ENCODE measurements at places on chromosomes 11 and 22.

DNA sequence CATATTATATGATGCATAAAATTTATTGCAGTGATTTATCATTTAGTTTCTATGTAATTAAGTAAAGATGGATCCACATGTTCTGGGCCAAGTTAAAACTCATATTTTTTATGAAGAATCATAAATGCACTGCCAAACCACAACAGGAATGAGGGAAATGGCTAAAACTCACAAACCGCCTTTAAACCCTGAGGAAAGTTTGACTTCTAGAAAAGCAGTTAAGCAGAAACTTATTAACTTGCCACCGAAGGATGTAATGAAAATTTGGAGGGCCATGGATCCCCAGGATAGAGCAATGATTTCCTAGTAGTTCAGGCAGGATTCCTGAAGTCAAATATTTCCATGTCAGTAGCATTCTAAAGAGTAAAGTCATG, 218.3 kb upstream of the CTSC start:
- no peak for DNase-seq

GRCh38 chr22:17742527-17742902, 31.8 kb downstream of the BID start:
- peak; percentile 80 for DNase-seq

DNA sequence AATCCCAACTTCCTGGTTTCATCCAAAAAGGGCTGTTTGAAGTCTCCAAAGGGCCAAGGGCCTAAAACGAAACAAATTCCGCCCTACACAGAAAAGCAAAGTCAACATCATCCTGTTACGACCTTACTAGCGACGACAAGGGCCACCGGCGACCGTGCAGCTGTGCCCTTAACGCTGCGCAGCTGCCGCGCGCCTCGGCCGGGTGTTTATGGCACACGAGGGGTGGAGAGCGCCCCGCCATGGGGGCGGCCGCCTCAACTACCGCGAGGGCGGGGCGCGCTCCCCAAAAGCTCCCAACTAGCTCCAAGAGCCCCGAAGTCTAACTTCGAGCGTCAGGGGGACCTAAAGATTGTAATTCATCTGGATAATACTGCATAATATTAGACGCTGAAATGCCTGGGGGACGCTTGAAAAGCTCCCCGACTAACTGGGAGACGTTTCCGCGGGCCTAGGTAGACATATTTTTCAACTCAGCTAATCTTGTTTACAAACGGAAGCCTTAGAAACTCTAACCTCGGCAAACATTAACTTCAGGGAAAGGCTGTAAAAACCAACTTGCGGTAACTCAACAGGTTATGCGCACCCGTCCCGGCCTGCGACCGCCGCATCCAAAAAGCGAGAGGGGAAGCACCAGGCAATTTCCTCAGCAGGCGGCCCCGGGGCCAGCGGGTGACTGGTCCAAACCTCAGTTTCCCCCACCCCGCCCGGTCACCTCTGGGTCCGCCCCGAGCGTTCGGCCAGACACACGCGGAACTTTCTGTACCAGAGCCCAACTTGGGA, 694 bp downstream of the TMEM123 start:
- DNase-seq, result peak; percentile 91

GRCh38 chr22:24181996-24182899, 961 bp downstream of the SUSD2 start:
- peak; percentile 50 for DNase-seq

- no peak for DNase-seq
These were observed 4.8 kb upstream of the IGF2 start for GRCh38 chr11:2143799-2144543.

DNA sequence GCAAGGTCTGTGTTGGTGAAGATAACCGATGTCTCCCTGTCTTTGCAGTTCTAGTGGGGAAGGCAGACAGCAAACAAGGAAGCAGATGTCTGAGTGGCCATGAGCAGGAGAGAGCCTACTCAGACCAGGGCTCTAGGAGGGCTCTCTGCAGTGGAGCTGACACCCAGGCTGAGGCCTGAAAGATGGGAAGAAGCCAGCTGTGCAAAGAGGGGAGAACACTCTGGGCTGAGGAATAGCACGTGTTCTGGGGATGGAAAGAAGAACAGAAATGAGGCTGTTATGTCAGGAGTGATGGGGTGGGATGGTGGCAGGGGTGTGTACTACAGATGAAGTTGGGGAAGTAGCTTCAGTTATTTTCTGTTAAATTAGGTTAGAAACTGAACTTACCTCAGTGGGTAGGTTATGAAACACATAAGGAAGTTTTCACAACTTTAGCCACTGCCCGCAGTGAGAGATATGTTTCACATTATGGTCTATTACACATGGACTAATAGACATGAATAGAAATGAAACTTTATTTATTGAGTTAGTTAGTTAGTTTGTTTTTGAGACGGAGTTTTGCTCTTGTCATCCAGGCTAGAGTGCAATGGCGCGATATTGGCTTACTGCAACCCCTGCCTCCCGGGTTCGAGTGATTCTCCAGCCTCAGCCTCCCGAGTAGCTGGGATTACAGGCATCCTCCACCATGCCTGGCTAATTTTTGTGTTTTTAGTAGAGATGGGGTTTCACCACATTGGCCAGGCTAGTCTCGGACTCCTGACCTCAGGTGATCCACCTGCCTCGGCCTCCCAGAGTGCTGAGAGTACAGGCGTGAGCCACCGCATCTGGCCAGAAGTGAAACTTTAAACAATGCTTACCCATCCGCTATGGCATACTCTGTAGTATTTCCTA, 7.8 kb downstream of the DCPS start:
- DNase-seq, result peak; percentile 86

DNA sequence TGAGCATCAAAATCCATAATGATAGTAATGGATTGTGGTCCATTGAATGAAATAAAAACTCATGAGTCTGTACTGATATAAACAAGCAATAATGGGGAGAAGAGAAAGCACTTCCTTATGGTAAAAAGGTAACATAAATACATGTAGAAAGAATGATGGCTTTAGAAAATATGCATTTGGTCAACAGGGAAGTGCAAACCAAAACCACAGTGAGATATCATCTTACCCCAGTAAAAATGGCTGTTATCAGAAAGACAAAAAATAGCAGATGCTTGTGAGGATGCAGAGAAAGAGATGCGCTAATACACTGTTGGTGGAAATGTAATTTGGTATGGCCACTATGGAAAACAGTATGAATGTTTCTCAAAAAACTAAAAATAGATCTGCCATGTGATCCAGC, 6.9 kb upstream of the MMP20 start:
- DNase-seq, result peak; percentile 55

DNA sequence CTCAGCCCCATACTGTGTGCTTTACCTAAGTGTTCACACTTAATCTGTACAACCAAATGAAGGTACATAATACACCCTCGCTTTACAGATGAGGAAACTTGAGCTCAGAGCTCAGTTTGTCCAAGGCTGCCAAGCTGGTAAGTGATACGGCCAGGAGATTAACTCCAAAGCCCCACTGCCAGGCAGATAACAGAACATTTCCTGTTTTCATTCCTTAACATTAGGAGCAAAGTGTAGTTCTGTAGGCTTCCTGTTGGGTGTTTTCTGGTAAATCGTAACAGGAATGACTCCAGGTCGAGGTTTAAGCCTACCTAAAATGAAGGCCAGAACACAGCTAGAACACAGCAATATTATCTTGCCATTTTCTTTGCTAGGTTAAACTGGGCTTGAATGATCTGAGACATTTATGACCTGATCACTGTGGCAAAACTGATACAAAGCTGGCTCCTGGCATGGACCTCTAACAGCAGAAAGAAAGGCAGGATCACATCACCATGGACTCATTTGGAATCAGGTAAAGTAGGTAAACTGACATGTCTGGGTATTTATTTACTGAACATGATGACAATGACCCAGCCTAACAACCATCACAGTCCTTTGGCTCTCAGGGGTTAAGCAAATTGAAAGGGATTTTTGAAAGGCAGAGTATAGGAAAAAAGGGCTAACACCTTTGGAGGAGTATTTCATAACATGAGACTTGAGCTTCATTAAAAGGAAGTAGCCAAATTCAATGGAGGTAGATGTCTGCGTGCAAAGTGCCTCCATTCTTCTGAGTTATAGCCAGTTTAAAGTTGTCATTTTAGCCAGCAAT, 3.9 kb upstream of the NUP50 start:
- peak; percentile 68 for DNase-seq

GRCh38 chr11:30009060-30009459, 7.8 kb downstream of the KCNA4 start:
- no peak for DNase-seq

- no peak for DNase-seq
These were observed 88.3 kb downstream of the AMOTL1 start for GRCh38 chr11:94856443-94856842.

GRCh38 chr11:113563766-113564526, 88.7 kb upstream of the DRD2 start:
- no peak for DNase-seq

DNA sequence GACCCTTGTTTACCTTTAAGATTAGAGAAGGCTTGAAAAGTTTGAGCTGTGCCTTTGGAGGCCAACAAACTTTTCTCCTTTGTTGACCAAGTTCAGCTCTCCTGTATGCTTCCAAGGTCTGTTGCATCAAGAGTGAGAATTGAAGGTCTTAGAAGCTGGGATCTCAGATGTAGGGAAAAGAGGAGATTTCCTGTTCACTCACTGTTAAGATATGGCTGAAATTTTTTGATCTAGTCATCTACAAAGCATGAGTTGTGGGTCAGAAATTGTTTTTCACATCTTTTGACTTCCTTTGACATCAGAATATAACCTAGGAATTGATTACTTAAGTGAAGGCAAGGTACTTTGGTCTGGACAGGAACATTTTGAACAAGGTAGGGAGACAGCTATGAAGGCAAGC, 12.1 kb downstream of the OR51B4 start:
- no peak for DNase-seq

DNA sequence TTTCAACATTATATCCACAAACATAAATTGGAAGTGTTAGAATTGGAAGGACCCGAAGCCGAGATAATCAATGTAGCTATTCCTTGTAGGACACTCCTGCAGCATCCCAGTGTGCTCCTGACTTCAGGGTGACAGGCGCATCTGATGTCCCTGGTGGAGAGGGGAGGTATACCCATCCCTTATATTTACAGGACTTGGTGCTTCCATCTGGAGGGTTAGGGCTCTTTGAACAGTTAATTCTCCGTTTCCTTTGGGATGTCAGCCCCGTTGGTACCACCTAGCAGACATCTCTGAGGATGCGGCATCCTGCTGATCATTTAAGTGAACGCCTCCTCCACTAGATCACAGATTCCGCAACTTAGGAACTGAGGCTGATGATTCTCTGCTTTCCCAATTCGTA, 451.3 kb downstream of the OPCML start:
- no peak for DNase-seq

DNA sequence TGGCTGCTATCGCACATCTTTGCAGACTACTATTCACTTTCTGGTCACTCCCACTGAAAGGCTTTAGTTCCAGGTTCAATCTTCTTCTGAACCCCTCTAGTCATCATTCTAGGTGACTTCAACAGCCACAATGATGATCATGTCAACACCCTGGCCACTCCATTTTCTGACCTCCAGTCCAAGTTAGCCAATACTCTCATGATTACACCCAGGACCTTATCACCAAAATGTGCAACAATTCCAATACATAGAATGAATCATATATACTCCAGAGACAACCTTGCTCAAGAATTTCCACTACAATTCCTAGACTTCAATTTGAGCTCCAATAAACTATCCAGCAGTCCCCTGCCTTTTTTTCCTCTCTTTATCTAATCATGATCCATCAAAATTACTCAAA, 70.7 kb downstream of the PAK1 start:
- no peak for DNase-seq

- no peak for DNase-seq
These were observed 34.7 kb downstream of the NAT10 start for GRCh38 chr11:34140149-34140548.

DNA sequence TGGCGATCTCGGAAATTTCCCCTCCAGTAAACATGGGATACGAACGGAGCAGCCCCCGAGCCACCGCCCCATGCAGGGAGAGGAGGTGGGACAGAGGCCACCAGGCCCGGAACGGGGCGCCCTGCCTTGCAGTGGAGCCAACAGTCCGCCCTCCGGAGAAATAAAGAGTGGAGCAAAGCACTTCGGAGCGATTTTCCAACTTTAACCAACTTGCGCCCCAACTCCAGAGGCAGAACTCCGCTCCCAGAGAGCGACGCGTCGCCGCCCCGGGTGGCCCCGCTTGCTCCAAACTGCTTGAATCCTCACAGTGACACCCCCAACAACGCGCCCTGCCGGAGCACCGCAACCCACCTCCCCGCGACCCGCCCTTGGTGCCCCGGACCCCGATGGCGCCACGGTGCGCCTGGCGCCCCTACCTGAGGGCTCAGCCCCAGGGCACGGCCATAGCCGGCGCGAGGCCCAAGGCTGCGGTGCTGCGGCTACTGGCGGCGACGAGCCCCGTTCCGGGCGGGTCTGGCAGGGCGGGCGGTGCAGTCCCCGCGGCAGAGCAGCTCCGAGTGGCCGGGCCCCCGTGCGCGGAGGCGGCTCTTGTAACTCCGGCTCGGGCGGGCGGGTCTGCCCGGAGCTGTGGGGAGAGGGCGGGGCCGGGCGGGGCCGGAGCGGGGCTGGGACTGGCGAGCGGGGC, at the start of gene AHNAK:
TSS of gene AHNAK (minus strand) at position 563 of the 685 bp plus-strand sequence. CDS start 10,708 bp downstream, outside the sequence.
- DNase-seq, result peak; percentile 86

GRCh38 chr22:33274214-33275072, 216.3 kb upstream of the SYN3 start:
- DNase-seq, result peak; percentile 65

DNA sequence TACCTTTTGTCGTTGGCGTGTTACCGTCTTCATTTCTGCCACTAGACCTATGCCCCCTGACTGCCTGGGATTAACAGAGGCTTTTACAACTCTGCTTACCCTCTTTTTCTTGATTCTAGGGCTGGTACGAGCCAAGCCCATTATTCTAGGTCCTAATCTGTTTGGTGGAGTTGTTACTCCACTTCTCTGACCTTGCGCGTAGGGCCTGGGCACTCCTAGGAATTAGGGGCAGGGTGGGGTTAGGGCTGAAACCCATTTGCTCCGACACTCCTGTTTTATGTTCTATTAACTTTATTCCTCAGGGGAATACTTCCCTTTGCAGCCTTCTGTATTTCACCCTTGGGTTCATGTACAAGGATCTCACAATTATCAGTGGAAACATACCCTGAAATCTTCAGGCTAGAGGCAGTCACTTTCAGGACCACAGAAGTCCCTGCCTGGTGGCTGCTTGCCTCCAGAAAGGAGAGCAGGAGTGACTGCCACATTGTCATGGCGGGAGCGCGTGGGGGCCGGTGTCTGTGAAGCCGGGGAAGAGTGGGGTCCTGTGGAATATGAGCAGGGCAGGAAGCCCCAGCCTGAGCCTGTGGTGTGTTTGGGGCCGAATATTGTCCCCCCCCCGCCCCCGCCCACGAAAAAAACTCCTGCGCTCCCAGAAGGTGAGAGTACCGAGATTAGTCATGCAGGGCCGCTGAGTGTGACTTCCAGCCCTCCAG, 731 bp upstream of the SLC37A2 start:
- no peak for DNase-seq

- DNase-seq, result peak; percentile 95
These were observed 53.3 kb upstream of the PRDM11 start for GRCh38 chr11:45092901-45093760.

Data from hematopoietic multipotent progenitor cell treated with erythropoietin and hydrocortisone succinate and interleukin-3 and kit ligand, for 4 days (in vitro differentiated cells).